Stimulated activated CD4-positive, alpha-beta T cell treated with anti-CD3 and anti-CD28 coated beads, Interleukin-4, amount 100 ng/mL, for 48 hours (primary cell): ENCODE measurements at places on chromosomes 12 and 14.

DNA sequence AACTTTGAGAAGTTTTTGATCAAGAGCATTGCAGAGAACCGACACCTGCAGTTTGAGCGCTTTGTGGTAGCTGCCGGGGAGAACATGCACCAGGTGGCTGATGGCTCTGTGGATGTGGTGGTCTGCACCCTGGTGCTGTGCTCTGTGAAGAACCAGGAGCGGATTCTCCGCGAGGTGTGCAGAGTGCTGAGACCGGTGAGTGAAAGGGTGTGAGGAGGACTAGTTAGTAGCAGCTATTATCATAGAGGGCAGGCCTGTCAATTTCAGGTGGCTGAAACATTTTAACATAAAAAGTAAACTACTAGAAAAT, 27.0 kb upstream of the HIGD1C start:
- no peak for DNase-seq

DNA sequence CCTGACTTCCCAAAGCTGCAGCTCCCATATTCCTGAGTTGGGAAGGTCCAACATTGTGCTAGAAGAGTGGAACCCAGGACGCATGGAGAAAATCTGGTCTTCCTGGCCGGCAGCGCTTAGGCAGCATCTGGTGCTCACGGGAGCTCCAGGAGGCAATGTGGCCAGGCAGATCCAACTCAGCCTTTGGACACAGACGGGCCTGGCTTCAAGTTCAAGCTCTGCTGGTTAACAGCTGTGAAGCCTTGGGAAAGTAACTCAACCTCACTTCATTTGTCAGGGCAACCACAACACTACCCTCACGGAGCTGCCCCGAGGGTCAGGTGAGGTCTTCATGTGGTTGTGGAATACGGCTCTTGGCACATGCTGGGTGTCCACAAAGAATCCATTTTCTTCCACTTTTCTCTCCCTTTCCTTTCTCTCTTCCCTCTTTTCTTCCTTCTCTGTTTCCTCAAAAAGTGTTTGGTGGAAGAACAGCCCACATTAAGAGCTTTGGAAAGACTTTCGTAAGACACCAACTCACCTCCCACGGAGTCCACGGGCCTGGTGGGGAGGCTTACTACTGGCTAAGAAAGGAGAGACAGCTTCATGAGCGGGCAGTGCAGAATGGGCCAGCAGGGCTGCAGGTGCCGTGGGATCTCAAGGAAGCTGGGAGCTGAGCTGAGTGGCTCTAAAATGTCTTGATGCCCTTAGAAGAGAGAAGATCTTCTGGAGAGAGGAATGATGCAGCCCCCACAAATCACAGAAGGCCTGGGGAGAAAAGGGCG, 2.4 kb upstream of the FAM181A start:
- no peak for DNase-seq

- no peak for DNase-seq
These were observed 42.9 kb upstream of the KRAS start for GRCh38 chr12:25293653-25294052.

DNA sequence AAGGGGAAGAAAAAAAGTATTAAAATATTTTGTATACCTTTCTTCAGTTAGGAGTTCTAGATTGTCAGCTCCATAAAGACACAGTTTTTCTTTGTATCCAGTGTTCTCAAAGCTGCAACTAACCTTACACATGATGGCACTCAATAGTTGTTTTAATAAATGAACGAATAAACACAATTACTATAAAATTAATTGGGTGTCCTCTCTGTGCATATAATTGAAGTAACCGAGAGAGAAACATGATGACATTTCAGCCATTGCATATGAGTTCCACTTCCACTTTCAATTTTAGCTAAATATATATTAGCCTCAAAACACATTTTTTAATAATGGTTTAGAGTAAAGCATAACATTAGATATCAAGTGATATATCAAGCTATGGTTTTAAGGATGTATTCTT, 671.2 kb downstream of the LRFN5 start:
- no peak for DNase-seq

DNA sequence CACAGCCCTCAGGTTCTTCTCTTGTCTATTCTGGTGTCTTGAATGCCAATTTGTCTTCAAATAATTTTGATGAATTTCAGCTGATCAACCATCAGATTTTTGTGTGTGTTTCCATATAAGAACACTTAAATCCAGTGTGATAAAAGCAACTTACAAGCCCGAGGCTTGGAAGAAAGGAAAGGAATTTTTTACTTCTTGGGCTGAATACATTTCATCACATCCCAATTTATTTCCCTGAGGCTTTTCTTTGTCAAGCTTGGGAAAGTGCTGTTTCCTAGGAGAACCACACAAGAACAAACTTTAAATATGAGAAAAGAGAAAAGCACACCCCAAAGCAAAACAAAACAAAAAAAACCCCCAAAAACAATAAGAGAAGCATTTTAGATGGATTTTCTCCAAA, 26.6 kb downstream of the GPRC5D start:
- DNase-seq = no peak

DNA sequence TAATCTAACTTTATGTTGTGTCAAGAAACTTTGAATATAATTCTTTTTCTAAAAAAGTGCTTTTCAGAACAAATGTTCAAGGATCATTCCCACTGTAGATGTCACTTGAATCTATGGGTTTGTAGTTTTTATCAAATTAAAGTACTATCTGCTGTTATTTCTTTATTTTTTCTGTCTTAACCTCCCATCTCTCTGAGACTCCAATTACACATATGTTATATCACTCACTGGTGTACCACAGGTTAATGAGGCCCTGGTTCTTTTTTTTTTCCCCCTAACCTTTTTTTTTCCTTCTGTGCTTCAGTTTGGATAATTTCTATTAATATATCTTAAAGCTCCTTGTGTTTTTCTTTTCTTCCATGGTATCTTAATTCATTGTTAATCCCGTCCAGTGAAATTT, 279.9 kb upstream of the RGS6 start:
- no peak for DNase-seq

DNA sequence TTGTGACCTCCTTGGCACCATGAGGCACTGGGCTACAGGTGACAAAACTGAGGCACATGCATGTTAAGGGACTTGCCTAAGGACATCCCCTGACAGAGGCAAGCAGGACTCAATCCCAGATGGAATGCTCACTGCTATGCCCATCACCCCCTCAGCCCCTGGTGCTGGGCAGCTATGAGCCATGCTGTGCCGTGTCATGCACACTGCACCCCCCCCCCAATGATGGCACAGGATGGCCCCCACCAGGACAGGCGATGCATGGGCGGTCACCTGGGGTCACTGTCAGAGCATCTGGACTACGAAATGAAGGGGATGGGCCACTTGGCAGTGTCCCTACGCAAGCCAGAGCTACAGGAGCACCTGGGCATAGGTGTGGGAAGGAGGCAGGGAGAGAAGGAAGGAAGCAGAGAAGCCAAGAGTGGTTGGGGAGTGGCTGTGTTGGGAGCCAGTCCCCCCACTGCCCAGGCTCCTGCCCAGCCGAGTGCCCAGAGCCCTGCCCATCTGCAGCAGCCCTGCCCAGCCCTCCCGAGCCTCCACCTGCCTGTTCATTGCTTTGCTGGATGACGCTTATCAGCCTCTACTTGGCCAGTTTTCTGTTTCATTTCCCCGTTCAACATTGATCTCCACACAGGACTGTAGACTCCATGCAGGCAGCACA, 84.9 kb upstream of the DIO3 start:
- no peak for DNase-seq

DNA sequence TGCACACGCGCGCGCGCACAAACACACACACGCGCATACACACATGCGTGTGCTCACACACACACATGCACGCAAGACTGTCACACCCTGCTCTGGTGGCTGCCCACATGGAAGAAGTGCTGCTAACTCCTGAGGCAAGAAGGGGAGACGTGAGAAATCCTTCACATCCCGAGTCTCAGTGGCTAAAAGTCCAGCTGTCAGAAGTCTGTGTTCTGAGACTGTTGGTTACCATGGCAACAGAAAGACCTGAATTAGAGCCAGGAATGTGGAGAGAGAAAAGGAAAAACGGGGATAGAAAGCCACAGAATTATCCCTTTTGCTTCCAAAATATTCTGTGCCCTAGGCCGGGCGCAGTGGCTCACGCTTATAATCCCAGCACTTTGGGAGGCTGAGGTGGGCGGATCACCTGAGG, 71.2 kb downstream of the PPFIBP1 start:
- DNase-seq = no peak

DNA sequence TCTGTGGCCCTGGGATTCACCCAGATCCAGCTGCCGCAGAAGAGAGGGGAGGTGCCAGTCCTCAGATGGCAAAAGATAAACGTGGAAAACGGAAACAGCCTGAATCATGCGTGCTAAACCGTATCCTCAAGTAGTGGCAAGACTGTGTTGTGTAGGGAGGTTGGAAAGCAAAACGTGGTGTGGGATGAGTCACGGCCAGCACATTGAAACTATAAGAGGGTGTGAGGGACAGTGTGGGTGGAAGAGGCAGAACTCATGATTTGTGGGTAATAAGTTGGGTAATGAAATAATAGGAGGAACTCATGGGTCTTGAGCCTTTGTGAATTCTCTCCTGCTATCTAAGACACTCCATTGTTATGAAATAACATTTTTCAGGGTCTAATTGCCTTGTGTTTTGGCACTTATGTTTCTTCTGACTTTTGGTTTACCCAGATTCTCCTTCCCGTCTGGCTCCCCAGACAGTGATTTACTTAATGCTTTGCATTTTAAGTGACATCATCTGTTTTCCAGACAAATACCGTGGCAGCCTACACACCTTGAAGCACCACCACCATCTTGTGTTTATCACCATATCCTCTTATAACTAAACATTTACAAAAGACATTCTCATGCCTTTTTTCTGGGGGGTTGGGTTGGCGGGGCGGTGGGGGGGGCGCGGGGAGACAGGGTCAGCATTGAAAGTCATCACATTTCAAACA, 62.3 kb upstream of the PTCSC3 start:
- no peak for DNase-seq

- no peak for DNase-seq
These were observed 1110.6 kb downstream of the BCL11B start for GRCh38 chr14:98161356-98161755.

DNA sequence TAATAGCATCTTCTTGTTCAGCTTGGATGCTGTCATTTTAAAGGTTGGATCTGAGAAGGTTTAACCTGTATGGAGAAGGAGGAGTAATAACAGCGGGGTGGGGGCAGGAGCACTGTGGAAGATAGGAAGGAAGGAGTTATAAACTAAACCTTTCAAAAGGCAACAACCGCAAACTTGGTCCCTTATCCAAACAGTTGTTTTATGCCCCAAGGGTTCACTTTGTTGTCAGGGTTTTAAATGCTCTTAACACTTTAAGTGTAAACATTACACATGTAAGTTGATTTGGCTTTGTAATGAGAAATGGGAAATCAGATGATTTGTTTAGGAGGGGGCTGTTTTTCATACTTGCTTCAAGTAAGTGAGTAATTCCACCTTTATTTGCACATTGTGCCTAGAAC, 3.0 kb downstream of the NPAS3 start:
- DNase-seq = no peak

DNA sequence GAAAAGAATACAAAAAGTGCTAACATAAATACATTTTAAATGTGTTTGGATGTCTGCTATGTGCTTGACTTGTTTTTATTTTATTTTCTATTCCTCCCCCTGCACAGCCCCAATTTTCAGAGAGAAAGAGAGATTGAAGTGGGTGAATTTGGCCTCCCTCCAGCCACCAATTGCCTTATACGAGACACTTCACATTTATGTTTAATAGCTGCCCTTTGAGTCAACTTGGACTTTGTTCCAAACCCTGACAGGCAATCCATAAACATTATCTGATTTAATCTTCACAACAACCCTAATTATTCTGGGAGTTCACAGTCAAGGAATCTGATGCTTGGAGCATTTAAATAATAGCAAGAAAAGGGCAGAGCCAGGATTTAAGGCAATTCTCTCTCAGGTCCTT, 161.7 kb downstream of the SLC15A4 start:
- DNase-seq = no peak

DNA sequence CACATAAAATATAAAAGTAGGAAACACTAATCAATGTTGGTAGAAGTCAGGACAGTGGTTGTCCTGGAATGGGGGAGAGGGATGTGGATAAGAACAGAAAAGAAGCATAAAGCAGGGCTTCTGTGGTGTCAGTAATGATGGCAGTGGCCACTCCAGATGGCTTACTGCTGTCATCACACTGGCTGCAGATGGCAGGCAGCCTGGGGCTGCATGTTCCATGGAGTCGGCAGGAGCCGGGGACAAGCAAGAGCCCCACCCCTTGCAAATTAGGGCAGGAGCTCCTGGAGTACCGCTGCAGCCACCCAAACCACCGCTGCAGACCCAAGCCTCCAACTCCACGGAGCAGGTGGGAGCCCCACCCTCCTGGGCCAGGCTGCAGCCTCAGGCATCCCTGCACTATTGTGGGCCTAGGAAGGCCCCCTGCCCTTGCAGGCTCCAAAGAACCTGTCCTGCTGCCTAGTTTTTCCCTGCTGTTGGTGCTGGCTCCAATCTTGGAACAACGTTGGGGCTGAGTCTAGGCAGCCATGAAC, 28.8 kb upstream of the SLC5A8 start:
- DNase-seq = no peak

DNA sequence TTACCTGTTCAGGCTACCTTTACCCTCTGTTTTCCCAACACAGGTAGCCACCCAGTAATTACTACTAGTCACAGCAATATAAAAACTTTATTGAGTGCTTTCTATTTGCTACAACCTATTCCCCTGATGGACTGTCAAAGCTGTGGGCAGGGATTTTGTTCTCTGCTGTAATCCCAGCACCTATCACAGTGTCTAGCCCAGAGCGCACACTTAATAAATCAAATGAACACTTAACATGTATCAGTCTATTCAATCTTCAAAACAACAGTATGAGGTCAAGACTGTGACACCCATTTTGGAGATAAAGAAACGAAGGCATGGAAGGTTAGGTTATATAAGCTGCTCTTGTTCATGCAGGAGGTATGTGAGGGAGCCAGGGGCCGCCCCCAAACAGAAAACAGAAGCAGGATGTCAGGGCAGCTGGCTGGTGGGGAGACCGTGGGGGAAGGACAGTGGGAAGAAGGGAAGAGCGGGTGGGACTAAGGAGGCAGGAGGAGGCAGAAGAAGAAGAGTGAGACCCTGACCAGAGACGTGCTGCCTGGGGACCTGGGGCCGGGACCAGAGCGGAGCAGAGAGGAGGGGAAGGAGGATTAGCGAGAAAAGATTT, 1.7 kb downstream of the TNFRSF1A start:
- DNase-seq = no peak

- no peak for DNase-seq
These were observed 153.5 kb upstream of the HMGA2 start for GRCh38 chr12:65670775-65671174.

DNA sequence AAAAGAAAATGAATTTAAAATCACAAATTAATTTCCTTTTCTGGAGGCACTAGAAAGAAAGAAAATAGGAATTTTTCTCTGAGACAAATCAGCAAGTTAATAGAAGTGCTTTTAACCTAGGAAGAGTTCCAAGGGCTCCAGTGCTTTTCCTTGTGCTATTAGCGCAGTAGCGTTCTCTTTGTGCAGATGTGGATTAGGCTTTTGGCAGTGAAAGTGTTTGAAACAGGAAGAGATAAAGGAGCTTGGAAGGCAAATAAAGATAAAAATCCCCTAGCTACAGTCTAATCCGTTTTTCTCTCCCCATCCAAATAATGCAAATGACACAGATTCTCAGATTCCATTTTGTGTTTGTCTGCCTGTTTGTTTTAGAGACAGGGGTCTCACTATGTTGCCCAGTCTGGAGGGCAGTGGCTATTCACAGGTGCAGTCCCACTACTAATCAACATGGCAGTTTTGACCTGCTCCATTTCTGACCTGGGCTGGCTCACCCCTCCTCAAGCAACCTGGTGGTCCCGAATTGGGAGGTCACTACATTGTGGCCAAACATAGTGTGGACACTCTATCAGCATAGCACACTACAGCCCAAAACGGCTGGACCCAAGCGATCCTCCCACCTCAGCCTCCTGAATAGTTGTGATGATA, 166.1 kb downstream of the PAWR start:
- DNase-seq = no peak

GRCh38 chr14:28284546-28285300, 481.9 kb upstream of the FOXG1 start:
- DNase-seq = no peak
